ENCODE measurements at places on chromosomes 2 and 18.

- no peak for DNase-seq
Measured at GRCh38 chr2:123061534-123061933, 963.6 kb upstream of the CNTNAP5 start.

- no peak for DNase-seq
Measured at GRCh38 chr18:31486165-31486564, 11.8 kb upstream of the DSG2 start.

GRCh38 chr2:128452024-128452411, 133.3 kb upstream of the HS6ST1 start:
- DNase-seq, result no peak

DNA sequence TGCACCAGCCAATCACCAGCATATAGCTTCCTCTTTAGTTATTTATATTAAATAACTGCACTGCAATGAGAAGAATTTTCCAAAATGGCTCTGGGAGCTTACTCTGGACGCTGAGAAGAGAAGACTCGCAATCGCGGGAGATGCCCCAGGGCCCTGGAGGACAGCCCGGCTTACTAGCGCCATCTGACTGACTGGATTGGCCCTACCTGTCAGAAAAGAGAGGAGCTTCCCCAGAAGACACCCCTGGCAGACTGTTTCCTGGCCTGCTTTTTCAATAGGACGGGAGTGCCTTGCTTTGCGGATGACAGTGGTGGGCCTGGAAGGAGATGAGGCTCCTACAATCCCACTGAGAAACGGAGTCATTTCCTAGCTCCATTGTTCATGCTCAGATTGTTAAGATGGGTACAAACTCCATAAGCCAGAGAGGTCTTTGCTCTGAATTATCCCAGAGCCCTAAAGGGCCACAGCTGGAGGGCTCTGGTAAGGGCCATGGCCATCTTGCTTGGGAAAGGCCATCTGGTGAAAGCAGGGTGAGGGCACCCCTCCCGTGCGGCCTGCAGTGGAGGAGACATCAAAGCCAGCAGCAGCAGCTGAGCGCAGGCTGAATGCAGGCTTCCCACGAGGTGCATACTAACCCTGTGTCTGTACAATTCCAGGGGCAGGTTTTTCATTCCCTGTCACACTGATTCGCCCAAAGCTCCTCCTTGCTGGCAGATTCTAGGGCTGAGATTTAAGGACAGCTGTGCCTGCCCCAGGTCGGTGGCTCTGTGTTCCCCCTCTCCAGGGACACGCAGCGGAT, 92.1 kb downstream of the GALR1 start:
- no peak for DNase-seq

DNA sequence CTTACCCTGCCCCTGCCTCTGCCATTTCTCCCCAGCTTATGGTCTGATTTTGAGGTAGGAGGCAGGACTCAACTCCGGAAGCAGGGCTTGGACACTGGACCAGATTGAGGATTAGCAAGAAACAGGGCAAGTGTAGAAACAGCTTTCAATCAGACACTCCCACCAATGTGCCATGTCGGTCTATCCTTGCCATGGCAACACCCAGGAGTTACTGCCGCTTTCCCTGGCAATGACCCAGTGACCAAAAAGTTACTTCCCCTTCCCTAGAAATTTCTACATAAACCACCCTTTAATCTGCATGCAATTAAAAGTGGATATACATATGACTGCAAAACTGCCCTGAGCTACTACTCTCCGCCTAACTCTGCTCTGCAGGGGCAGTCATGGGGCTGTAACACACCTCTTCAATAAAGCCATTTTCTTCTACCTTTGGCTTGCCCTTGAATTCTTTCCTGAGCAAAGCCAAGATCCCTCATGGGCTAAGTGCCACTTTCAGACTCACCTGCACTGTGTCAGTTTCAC, 156.7 kb downstream of the LPIN1 start:
- DNase-seq, result no peak

DNA sequence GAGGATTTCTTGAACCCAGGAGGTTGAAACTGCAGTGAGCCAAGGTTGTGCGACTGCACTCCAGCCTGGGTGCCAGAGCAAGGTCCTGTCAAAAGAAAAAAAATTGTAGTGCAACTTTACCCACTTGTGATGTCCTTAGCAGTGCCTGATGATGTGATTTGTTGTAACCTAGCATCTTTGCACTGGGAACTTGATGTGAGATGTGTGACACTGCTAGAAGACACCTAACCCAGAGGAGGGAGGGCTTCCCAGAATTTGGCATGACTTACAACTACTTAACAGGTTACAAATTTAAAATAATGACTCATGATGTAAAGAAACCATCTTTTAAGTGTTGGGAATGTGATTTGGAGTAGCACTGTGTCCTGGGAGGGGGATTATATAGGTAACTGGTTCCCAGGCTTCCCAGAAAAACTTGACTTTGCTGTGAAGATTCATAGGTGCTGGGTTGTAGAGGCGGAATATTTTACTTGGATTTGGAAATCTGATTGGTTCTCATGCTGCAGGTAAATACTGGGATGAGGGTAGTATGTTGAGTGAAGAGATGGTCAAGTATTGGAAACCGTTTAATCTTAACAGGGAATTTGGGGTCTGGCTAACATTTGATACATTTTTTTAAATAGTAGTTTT, 3.7 kb downstream of the EEF1B2 start:
- DNase-seq, result no peak

- DNase-seq, result no peak
Measured at GRCh38 chr2:179655627-179656026, 205.8 kb downstream of the ZNF385B start.

DNA sequence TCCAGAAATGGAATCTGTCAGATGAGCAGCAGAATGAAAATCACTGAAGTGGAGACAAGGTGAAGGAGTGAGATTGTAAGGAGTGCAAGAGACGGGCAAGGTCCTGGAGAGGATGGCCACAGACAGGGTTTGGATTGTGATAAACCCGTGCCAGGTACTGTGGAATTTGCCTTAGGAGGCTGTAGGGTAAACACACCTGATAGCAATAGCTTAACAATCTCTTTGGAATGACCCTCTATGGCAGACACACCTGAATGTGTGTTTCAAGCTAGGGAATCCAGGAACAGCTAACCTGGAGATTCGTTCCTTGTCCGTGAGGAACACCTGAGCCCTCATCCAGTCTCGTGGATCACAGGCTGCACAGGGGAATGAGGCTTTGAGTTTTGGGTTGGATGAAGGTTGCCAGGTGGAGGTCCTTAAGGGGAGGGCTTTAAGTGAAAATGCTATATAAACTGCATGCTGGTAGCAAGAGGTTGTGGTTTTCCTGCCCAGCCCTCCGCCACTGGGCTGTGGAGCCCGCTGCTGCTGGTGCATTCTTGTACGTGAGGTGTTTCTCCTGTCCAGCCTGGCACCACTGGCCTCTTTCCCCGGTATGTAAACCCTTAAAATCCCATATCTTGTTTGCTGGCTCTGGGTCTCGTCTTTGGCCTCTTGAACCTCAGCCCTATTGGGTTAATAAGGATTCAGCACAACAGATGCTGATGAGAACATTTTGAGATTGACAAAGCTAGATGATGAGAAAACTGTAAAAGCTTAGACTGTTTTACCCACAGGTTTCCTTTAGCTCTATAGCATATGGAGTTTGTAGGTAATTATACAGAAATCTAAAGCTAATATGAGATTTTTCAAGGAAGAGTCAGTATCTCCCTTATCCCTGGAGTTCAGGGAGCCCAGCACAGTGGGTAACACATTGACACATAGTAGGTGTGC, 117.9 kb downstream of the ARHGAP15 start:
- DNase-seq, result no peak

DNA sequence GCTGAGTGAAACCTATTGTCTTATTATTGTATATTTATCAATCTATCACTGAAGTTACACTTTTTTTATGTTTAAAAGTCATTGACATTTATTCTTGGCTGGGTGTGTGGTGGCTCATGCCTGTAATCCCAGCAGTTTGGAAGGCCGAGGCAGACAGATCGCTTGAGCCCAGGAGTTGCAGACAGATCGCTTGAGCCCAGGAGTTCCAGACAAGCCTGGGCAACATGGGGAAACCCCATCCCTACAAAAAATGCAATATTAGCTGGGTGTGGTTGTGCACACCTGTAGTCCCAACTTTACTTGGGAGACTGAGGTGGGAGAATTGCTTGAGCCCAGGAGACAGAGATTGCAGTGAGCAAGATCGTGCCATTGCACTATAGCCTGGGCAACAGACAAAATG, 97.8 kb downstream of the EPC2 start:
- no peak for DNase-seq

- DNase-seq, result no peak
Measured at GRCh38 chr2:64260817-64261216, 116.6 kb upstream of the PELI1 start.

DNA sequence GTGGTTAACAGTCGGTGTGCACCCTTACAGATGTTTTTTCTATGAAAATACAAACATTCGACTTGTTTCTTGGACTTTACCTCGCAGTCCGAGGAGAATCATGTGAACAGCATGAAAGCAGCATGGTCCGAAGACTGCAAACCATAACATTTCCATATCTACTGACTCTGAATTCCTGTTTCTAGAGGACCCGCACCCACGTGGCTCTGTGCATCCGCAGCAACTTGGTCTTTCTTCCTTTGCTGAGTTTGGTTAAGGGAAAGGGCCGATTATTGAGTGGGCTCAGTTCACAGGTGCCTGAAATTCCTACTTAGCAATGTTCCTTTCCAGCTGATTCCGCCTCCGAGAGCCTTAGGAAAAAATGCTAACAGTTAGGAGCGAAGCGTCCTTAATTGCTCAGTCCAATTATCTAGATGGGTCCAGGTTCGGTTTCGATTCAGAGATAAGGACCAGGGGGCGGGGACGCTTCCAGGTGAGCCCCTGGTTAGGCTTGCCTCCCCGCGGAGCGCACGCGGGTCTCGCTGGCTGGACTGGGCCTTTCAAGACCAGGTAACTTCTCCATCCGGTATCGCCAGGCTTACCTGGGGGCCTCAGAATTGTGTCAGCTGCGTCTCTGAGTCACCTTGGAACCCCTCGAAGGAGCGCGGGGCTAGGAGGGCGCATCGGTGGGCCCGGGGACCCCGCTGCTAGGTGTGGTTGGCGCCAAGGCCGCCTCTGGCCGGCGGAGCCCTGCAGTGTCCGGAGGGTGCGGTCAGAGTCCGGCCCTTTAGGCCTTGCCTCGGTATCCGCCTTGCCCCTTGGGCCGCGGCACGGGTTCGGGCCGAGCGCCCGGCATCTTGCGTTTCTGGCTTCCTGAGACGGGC, 1.1 kb upstream of the B3GNT2 start:
- no peak for DNase-seq

DNA sequence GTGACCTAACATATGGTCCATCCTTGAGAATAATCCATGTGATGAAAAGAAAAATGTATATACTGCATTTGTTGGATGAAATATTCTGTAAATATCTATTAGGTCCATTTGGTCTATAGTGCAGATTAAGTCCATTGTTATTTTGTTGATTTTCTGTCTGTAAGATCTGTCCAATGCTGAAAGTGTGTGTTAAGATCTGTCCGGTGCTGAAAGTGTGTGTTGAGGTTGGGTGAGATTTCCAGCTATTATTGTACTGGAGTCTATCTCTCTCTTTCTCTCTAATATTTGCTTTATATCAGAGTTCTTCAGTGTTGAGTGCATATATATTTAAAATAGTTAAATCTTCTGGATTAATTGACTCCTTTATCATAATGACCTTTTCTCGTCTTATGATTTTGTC, 828.8 kb upstream of the CRIM1 start:
- DNase-seq, result no peak

- DNase-seq, result no peak
Measured at GRCh38 chr2:85834466-85834865, 54.3 kb downstream of the ST3GAL5 start.

DNA sequence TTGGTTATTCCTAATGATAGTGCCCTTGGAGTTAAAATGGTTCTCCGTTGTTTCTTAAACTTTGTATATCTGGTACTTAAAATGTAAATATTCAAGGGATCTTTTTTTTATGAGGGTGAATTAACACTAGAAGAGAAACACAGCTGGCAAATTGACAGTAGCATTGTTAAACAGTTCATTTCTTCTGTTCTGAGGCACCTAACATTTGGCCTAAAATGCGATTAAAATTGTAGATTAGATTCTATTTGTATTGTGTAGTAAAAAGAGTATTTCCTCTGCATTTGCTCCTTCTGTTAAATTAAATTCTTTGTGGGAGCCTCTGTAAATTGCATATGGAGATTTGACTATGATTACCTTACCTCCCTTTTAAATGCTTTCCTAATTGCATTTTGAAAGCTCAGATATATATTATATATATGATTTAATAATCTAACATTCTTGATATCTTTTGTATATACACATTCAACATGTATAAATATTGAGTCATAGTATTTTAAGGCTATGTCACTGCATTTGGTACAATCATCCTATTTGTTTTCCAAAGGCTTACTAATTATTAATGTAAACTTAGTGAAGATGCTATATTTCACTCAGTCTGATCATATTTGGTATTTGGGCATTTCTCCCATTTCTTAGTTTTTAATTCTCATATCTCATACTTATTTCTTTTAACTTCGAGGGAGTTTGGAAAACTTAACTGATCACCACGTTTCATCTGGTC, 124.4 kb downstream of the AGPS start:
- DNase-seq, result no peak

- DNase-seq, result no peak
Measured at GRCh38 chr18:2856547-2857170, 9.9 kb downstream of the EMILIN2 start.

- DNase-seq, result no peak
Measured at GRCh38 chr2:158038901-158039300, 62.8 kb upstream of the UPP2 start.

DNA sequence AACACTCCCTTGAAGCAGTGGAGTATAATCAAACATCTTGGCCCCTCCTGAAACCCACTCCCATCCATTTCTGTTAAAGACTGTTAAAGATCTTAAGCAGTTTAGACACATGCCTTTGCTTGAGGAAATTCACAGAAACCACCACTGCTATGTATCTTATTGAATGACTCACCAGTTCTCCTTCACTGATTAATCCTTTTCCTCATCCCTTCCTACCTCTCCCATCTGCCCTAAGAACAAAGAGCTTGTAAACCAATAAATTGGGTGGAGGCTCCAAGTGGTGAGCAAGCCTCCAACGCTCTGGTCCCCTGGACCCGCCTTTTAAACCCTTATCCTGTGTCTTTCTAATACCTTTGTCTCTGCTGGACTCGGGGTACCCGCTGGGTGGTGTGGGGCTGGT, 746.1 kb downstream of the LRP1B start:
- no peak for DNase-seq

Data from foreskin melanocyte (primary cell).